Esophagus squamous epithelium (tissue), 5 donors: ENCODE measurements at places on chromosomes 2 and 18. TPM values are rescaled to one million over a fixed set of nuclear protein-coding genes. Genes with fewer than 3 reads are reported as not detected.
A peak's percentile ranks its signal among the peaks of the same experiment; 100 is the strongest.

PCARE gene
- not detected for total RNA-seq

CYP27A1 gene
- total RNA-seq, result 11.2 TPM

REG3A gene
- total RNA-seq, result not detected

SLC4A3 gene
- total RNA-seq, result 2.0 TPM

AMER3 gene
- not detected for total RNA-seq

- no peak overlapping the region for H3K4me3 ChIP-seq
- no peak for DNase-seq
- H3K27me3 ChIP-seq, result no peaks in the 10 kb centered on the region
- H3K27ac ChIP-seq, result no peak overlapping the region
- H3K4me1 ChIP-seq, result no peaks in the 10 kb centered on the region
- no peaks in the 10 kb centered on the region for H3K36me3 ChIP-seq
Observed at GRCh38 chr2:235157746-235158482, 206.1 kb downstream of the SH3BP4 start.

- H3K27me3 ChIP-seq, result no peaks in the 10 kb centered on the region
- no peak overlapping the region for H3K27ac ChIP-seq
- no peaks in the 10 kb centered on the region for H3K36me3 ChIP-seq
- no peak for DNase-seq
- H3K4me3 ChIP-seq, result no peak overlapping the region
Observed at GRCh38 chr18:51275712-51276476, 78.4 kb upstream of the MEX3C start.

DNA sequence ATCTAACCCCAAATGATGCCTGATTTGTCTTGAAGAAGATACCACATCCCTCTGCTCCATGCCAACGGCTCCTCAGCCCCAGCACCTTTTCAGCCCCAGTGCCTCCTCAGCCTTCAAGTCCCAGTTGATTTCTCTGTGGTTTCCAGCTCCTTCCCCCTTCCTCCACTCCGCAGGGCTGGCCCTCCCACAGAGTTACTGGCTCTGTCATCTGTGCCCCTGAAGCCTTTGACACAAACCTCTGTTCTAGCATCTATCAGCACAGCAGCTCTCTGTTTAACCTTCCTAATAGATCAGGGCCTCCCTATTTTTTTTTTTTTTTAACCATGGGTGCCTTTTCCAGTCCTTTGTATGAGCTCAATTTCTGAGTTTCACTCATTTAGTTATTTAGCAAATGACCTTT lies 201.3 kb upstream of the CXCR4 start:
- DNase-seq, result no peak
- H3K27ac ChIP-seq, result no peak overlapping the region
- no peaks in the 10 kb centered on the region for H3K4me1 ChIP-seq

- DNase-seq, result no peak
- peaks cover 40% of the 10 kb centered on the region for H3K4me1 ChIP-seq
- H3K27ac ChIP-seq, result no peak overlapping the region
- no peaks in the 10 kb centered on the region for H3K36me3 ChIP-seq
- H3K27me3 ChIP-seq, result peaks cover 5% of the 10 kb centered on the region
- H3K4me3 ChIP-seq, result no peak overlapping the region
Observed at GRCh38 chr2:46813020-46813415, 102.6 kb downstream of the MCFD2 start.

- H3K27ac ChIP-seq, result no peak overlapping the region
- DNase-seq, result no peak
- no peaks in the 10 kb centered on the region for H3K27me3 ChIP-seq
- H3K36me3 ChIP-seq, result no peaks in the 10 kb centered on the region
- no peaks in the 10 kb centered on the region for H3K4me1 ChIP-seq
Observed at GRCh38 chr2:183232161-183232865, 108.1 kb downstream of the NUP35 start.

DNA sequence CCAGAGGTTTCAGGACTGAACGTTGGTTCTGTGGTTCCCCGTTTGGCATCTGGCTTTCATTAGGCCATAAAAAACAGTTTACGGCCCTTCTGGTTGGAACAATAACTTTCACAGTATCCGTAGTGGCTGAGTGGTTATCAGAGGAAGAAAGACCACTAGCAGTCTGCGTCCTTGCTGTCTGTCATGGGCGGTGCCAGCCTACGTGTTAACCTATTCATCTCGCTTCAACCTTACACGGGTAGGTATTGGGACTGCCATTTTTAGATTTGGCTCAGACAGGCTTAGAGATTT lies 42.6 kb upstream of the ROCK2 start:
- no peaks in the 10 kb centered on the region for H3K36me3 ChIP-seq
- peaks cover 42% of the 10 kb centered on the region for H3K4me1 ChIP-seq
- H3K4me3 ChIP-seq, result no peak overlapping the region

DNA sequence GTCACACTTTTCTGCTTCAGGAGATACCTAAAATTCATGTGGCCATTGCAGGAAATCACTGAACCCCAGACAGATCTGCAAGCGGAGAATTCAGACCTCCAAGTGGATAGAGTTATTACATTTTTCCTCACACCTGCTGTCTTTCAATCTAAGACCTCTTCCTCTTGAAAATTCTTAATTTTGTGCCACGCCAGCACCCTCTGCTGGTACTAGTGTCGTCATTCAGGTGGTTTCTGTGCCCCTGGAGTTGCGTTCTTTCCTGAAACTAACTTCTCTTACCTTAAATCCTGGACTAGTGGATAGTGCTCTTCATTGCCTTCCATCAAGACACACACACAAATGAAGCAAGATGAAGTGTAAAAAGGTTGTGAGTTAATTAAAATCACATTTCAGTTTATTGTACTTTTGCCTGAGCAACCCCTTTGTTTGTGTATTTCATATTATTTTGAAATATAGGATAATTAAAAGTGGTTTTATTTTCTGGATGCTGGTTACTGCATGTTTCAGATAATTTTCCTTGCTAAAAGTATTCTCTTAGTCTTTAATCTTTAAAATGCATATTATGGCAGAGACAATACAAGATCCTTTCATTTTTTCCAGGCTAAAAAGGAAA lies 1.6 kb upstream of the DNER start:
- no peaks in the 10 kb centered on the region for H3K36me3 ChIP-seq
- H3K4me3 ChIP-seq, result no peak overlapping the region
- DNase-seq, result no peak

DNA sequence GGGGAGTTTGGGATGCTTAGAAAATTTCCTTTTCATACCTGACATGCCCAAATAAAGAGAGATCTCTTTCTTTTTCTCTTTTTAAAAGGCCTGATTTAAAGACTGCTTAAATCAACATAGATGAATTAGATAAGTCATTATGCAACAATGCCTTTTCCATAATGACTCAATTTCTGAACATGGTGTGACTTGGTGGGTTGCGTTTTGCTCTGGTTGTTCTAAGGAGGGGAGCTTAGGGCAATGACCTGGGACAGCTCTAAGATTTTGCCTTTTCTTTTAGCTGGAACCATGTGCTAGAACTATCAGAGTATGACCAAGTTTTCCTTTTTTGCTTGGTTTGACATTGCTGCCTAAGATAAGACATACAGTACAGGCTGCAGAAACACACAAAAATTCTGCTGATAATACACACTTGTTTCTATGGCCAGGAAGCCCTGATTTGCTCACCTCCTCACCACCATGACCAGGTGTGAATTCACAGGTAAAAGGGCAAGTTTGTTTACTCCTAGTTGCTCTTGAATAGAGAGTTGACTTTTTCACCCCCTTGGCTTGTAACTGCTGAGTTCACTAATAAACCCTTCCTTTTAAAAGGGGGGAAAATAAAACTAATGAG lies 58.1 kb upstream of the IL1RL1 start:
- no peaks in the 10 kb centered on the region for H3K4me1 ChIP-seq
- no peaks in the 10 kb centered on the region for H3K36me3 ChIP-seq

- H3K4me3 ChIP-seq, result no peak within 1 kb of the TSS
- DNase-seq, result no peak
Observed at GRCh38 chr2:124025171-124025580, at the start of gene CNTNAP5. Gene CNTNAP5 (plus strand): TSS chr2:124025287. CDS start chr2:124025651, 364 bp downstream.

- peak overlapping the region; percentile 97 for H3K27ac ChIP-seq
- H3K36me3 ChIP-seq, result no peaks in the 10 kb centered on the region
- H3K4me1 ChIP-seq, result no peaks in the 10 kb centered on the region
- no peak for DNase-seq
- no peaks in the 10 kb centered on the region for H3K27me3 ChIP-seq
- H3K4me3 ChIP-seq, result peak overlapping the region; percentile 90
Observed at GRCh38 chr2:64018701-64019082, 536 bp downstream of the VPS54 start.

DNA sequence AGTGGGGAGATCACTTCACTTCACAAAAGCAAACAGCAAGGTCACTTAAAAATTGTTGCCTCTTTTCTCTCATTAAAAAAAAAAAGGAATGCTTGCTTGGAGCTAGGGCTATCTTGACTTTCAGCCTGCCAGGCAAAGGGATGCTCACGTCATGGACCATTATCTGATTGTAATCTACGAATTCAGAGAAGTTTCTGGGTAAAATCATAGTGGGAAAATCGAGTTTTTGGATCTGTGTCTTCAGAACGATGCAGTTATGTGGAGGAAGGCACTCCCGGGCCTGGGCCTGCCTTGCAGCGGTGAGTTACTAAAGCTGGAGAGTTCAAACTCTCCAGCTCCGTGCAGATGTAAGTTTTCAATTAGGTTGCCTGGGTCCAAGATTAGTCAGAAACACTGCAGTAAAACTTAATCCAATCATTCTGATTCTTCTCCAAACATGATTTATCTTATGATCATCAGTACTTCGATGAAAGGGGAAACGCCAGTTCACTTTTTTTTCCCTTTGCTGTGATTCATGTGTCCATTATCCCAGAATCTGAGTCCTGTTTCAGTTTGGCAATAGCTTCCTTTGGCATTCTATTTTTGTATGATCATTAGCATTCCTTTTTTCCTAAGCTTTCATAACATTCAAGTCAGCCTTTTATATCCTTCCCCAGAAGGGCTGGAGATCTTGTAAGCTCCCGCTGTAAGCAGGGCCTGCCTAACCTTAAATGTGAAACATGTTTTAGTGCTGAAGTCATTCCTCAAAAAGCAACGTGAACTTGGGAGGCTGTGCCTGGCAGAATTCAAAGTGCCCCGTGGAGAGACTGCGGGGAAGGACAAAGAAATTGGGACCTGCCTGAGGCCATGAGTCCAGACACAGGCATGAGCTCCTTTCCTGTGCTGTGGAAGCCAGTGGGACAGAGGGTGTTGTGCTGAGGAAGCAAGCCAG lies 119.3 kb upstream of the TWIST2 start:
- peak overlapping the region; percentile 82 for H3K27ac ChIP-seq
- DNase-seq, result no peak
- H3K36me3 ChIP-seq, result no peaks in the 10 kb centered on the region
- no peaks in the 10 kb centered on the region for H3K27me3 ChIP-seq
- no peak overlapping the region for H3K4me3 ChIP-seq
